ENCODE measurements at places on chromosomes 2 and 18. TPM values are rescaled to one million over a fixed set of nuclear protein-coding genes. Genes with fewer than 3 reads are reported as not detected.

SPDYA gene
- 3.7 TPM for total RNA-seq

UGT1A5 gene
- 0.16 TPM for total RNA-seq

ATP5F1A gene
- 931 TPM for total RNA-seq

POLE4 gene
- 14.5 TPM for total RNA-seq

HS6ST1 gene
- 64.9 TPM for total RNA-seq

Measured in camera-type eye (tissue), 1 donor.